SK-N-SH treated with all-trans-retinoic acid at 6 μM for 48 hours (cell line): ENCODE measurements at places on chromosomes 6 and 20.

GRCh38 chr6:90008908-90009501 lies 114.7 kb downstream of the GJA10 start:
- peak; percentile 84 for ATAC-seq

GRCh38 chr6:33874136-33874760 lies 70.4 kb upstream of the MLN start:
- ATAC-seq: no peak

DNA sequence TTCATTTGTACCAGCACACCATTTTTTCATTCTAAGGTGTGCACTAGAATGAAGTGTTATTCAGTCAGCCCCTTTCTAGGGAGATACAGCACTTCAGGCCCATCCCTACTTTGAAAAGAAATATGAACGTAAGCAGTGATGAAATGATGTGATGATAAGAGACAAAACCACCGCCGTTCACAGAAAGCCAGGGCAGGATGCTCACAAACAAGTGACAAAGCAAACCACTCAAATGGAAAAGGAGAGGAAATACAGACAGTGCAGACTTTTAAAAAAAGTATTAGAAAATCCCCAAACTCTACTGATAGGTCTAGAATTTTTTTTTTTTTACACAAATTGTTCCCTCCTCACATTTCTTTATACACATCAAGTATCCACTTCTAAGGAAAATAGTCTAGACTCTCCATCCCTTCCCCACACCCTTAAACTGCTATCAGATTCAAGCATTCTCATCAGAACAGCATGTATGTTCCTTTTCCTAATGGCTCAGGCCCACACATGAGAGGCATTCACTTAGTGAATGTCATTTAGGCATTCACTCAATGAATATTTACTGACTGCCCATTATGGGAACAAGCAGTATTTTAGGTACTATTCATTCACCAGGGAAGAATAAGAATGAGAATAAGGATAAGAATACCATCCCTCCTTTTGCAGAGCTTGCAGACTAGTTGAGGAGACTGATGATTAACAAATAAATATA lies 243.5 kb downstream of the GMPR start:
- no peak for ATAC-seq

DNA sequence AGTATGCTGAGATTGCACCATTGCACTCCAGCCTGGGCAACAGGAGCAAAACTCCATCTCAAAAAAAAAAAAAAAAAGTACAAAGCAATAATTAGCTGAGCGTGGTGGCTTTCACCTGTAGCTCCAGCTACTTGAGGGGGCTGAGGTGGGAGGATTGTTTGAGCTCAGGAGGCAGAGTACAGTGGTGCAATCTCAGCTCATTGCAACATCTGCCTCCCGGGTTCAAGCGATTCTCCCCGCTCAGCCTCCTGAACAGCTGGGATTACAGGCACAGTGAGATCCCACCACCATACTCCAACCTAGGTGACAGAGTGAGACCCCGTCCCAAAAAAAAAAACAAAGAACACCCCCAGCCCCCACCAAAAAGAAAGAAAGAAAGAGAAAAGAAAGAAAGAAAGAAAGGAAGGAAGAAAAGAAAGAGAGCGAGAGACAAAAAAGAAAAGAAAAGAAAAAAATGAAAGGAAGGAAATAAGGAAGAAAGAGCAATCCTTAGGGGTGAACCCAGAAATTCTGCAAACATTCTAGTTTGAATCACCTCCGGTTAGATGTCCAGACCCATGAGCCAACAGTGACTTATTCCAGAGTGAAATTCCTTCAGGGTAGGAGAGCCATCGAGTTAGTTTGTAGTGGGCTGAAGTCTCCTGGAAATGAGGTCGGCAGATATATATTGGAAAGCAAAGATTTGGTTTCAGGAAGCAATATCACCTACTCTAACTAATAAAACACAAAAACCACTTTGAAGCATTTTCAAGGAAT lies 3.2 kb upstream of the RIPOR3 start:
- no peak for ATAC-seq

GRCh38 chr6:127776320-127776719 lies 124.5 kb downstream of the THEMIS start:
- no peak for ATAC-seq

DNA sequence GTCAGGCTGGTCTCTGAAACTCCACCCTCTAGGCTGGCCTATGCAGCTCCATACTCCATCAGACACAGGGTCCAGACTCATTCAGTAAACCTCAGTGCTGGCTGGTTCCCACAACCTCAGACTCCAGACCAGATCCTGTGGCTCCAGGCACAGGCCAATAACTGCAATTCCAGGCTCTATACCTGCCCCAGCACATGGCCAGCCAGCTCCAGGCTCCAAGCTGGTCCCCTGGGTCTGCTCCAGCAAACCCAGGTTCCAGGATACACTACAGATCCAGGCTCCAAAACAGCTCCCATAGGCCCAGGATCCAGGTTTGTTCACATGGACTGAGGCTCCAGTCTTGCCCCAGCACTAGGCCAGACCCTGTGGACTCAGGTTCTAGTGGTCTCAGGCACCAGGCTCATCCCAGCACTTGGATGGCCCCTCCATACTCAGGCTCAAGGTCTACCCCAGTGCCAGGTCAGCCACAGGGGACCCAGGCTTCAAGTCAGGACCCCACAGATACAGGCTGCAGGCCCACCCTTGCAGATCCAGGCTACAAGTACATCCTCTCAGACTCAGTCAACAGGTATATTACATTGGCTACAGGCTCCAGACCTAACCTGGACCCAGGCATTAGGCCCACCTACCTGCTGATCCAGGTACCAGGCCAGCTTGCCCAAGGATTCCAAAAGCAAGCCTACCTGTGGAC lies 117.6 kb upstream of the TMEM170B start:
- no peak for ATAC-seq

- peak; percentile 55 for ATAC-seq
These were observed 13.0 kb upstream of the PFDN4 start for GRCh38 chr20:54194724-54195438.

DNA sequence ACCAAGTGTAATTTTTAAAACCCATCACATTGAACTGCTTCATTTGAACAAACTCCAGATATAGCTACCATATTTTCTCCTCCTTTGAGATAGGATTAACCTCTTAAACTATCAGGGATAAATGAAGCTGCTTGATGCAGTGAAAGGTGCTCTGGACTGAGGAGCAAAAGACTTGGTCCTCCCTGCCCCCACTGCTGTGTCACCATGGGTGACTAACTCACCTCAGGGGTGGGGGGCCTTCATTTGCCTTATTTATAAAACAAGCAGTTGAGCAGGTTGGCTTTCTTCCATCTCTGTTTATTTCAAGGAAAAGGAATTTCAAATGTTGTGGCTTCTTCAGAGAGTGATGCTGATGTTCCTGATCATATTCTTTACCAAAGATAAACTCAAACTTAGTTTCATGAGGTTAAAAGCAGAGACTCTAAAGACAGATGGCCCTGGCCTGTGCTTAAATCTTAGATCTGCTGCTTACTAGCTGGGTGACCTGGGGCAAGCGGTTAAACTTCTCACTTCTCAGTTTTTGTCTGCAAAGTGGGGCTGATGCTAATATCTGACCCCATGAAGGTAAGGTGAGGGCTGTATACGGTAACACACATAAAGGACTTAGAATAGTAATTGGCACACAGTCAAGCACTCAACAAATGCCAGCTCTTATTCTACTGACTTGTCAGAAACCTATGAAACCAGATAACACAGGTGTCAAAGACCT lies 50.5 kb downstream of the FHL5 start:
- no peak for ATAC-seq

DNA sequence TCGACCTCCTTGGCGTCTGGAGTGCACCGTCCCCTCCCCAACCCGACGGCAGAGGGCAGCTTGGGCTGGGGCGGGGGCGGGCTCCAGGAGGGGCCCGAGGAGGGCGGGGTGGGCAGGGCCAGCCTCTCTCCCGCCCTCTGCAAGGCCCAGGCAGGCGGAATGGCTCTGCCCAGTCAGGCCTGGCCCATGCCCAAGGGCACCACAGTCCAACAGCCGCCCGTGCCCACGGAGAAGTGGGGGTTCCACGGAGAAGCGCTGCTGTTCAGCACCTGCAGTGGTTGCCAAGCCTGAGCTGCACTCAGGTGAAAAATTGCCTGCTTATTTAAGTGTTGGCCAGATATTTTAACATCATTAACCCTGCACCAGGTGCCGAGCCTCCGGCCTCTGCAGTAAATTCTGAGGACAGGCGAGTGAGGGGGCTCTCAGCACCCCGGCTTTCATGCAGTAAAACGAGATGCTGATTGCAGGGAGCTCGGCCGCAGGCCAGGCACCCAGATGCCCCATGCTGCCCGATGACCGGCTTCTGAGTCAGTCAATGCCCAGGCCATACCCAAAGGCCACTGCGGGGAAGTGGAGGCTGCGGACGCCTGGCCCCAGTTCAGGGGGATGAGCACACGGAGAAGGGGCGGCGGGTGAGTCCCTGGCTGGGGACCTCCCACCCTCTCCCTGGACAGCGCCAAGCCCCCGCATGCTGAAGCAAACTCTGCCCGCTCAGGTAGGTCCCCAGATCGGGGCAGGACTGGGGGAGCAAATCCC lies at the start of gene SRMS:
SRMS (minus strand) TSS at position 25 of the 756 bp plus-strand sequence. CDS start 286 bp downstream, outside the sequence.
- ATAC-seq: no peak; the same call in 2 of the 3 replicates

- ATAC-seq: peak; percentile 51; the same call in 2 of the 3 replicates
These were observed 8.2 kb downstream of the RTN4IP1 start for GRCh38 chr6:106620931-106621672.

DNA sequence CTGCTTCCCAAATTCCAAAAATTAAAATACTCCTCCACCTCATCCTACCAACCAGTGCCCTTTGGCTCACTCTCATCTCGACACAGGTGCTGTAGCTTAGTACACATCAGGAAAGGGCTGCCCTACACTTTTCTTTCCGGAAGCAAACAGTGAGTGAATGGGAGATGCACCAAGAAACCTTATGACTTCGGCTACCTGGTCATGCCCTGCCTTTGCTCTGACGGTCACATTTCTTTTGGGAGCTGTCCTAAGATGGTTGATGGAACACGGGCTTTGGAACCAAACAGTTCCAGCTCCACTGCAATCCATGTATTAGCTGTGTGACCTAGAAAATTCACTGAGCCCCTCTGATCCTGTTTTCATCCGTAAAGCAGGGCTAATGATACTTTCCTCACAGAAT lies 92.7 kb upstream of the ASF1A start:
- no peak for ATAC-seq

GRCh38 chr20:61736751-61737310 lies 328.9 kb downstream of the TAF4 start:
- no peak for ATAC-seq

DNA sequence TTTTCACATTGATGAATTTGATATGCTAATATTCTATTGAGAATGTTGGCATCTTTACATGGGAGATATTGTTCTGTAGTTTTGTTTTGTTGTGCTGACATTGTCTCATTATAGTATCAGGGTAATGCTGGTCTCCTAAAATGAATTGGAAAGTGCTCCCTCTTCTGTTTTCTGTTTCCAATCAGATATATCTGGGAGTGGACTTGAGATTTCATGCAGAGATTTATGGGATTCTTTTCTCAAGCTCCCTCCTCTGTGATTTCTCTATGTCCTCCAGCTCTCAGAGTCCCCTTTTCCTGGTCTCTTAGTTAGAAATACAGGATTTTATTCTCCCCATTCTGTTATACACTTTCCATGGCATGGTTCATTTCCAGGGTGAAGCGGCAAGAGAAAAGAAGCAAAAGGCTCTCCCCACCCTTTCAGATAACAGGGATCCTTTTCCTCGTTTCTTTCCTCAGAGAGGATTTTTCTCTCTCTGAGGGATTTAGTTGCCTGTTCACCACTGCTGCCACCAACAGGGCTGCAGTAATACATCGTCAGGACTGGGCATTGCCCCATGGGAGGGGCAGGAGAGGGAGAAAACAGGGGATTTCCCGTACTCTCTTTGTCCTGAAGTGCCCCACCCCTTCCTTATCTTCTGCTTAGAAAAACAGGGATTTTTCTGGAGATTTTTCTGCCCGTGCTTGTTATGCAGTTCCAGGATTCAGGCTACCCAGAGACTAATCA lies 59.3 kb upstream of the STMND1 start:
- ATAC-seq: peak; percentile 82

DNA sequence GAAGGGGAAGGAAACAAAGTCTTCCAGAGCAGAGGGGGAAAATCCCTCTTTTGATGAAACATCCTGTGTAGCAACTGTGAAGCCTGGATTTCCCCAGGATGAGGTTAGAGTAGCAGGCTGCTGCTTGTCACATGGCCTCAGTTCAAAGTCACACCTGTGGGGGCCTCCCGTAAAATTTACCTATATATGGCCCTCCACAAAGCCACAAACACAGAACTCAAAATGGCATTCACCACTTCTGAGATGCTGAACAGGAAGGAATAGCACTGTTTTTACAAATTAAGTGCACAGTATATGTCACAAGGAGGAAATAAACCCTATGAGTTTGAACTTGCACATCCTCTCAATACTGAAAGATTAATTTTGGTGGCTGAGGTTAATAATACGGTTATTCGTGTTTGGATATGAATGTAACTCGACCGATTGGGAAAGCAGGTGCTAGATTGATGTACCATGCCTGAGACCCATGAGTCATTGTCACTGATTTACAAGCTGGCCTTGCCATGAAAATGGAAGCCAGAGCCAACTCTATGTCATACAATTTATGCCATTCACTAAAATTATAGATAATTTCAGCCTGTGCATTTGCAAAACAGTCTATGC lies 70.6 kb downstream of the SGK1 start:
- no peak for ATAC-seq

DNA sequence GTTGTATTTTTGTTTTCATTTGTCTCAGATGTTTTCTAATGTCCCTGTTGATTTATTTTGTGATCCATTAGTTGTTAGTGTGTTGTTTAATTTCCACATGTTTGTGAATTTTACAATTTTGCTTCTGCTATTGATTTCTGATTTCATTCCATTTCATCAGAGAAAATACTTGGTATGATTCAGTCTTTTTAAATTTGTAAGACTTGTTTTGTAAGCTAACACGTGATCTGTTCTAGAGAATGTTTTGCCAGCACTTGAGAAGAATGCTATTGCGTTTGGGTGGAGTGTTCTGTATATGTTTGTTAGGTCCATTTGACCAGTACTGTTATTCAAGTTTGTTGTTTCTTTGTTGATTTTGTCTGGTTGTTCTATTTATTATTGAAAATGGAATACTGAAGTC lies 53.9 kb downstream of the KIZ start:
- no peak for ATAC-seq

GRCh38 chr6:37569317-37569716 lies 69.6 kb upstream of the CCDC167 start:
- ATAC-seq: no peak

- ATAC-seq: no peak
These were observed 5.4 kb downstream of the ACSS1 start for GRCh38 chr20:25052255-25053194.
